CD8-positive, alpha-beta memory T cell (primary cell): ENCODE measurements at places on chromosomes 1 and 21. TPM values are rescaled to one million over a fixed set of nuclear protein-coding genes. Genes with fewer than 3 reads are reported as not detected.

CXADR gene
- 1.1 TPM for total RNA-seq

- no peaks in the 10 kb centered on the region for H3K4me1 ChIP-seq
- no peaks in the 10 kb centered on the region for H3K36me3 ChIP-seq
- DNase-seq, result no peak
- no peak overlapping the region for H3K4me3 ChIP-seq
- no peak overlapping the region for H3K27ac ChIP-seq
Measured at GRCh38 chr1:206101351-206102045, 15.7 kb downstream of the AVPR1B start.

ANGPTL1 gene
- total RNA-seq, result not detected

GRCh38 chr21:45084121-45084520 lies 9.7 kb downstream of the ADARB1 start:
- DNase-seq, result no peak
- no peaks in the 10 kb centered on the region for H3K27me3 ChIP-seq
- H3K4me1 ChIP-seq, result peaks cover 100% of the 10 kb centered on the region
- no peaks in the 10 kb centered on the region for H3K36me3 ChIP-seq

DNA sequence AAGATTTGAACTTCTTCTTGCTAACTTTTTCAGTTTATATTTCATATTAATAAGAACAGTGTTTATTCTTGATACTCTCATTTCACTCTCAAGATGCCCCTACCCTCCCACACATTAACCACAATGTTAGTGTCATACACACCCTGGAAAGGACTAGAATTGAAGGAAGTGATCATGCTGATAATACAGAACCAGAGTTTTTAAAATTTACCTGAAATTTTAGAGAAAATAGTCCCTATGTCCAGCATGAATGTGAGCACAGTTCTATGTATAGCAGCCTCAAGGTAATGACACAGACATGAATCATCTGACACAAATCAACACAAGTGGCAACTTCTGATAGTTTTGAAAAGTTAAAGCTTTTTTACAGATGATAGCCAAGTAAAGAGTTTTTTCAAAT lies 26.0 kb downstream of the RGS1 start:
- no peak overlapping the region for H3K27ac ChIP-seq
- DNase-seq, result no peak
- no peak overlapping the region for H3K4me3 ChIP-seq
- no peaks in the 10 kb centered on the region for H3K27me3 ChIP-seq

DNA sequence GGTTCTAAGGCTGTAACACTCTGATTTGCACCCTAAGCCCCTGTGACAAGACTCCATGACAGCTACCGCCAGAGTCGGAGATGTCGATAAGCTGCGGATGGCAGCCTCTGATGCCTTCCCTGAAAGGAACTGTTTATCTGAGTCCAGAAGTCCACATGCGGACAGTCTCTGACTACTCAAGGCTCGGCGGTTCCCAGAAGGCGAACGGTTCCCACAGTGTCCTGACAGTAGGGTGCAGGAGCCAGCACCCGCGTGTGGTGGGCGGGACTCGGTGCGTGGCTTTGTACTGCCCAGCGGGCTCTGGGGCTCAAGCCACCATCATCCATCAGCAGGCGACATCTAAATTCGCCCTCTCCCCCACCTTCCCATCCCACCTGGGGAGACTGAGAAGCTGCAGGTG lies 30.7 kb downstream of the LRP8 start:
- H3K27me3 ChIP-seq, result no peaks in the 10 kb centered on the region
- H3K27ac ChIP-seq, result no peak overlapping the region
- peaks cover 26% of the 10 kb centered on the region for H3K4me1 ChIP-seq
- DNase-seq, result no peak
- no peaks in the 10 kb centered on the region for H3K36me3 ChIP-seq

GPR37L1 gene
- total RNA-seq, result not detected

DNA sequence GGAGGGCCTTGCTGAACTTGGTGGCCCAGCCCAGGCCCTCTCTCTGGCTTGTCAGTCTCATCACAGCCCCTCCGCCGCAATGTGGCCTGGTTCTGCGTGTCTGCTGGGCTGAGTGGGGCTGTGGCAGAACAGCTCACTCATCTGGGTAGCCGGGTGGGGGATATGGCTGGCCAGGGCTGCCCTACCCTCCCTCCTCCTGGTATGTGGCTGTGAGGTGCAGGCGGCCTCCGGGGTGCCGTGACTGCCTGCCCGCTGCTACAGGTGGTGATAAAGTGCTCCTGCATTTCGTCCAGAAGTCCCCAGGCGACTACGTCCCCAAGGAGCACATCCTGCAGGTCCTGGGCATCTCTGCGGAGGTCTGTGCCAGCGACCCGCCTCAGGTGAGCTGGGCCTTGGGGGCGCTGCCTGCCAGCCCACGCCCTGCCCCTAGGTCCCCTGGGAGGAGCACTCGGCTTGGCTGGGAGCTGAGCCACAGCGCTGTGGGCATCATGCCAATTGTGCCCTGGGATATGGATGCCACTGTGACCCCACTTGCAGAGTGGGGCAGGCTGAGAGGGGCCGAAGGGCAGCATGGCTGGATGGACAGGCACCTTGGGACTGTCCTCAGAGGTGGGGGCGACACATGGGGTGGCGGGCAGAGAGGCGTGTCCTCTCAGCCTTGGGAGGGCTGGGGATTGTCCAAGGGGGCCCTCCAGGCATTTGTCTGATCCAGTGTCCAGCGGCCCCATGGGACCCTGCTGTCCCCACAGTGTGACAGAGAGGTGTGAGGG lies 2.3 kb downstream of the PRXL2B start:
- H3K4me3 ChIP-seq, result no peak overlapping the region
- no peak overlapping the region for H3K27ac ChIP-seq
- no peak for DNase-seq
- H3K36me3 ChIP-seq, result no peaks in the 10 kb centered on the region

DNA sequence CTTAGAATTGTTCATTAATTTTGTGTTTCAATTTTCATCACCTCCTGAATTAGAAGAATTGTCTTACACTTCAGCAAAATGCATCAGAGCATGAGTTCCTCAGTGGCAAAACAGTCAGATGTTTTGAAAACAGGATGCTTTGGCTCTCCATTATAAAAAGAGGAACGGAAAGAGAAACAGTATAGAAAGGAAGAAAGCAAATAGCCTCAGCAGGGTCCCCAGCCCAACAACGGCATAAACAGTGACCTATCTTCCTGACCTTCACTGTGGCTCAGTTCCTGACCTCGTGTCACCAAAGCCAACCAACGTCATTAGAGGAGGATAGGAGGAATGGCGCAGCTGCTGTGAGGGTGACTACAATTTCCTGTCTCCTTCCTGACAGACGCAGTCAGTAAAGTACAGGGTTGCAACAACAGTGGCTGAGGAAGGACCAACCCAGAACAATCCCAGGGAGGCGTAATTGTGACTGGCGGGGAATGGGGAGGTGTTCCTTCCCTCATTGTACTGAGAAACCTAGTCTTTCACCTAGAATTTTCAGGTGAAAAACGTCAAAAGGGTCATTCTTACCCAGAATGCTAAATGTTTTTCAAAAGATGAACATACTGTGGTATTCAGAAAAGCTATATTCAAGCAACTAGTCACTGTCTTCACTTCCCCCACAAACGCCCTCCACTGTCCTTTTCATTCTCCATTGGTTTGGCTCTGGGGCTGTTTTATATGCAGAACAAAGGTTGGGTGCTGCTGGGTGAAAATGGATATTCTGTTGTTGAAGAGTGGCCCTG lies 197.9 kb upstream of the SGIP1 start:
- no peaks in the 10 kb centered on the region for H3K27me3 ChIP-seq
- peaks cover 50% of the 10 kb centered on the region for H3K4me1 ChIP-seq
- peak overlapping the region; percentile 75 for H3K4me3 ChIP-seq
- DNase-seq, result peak; percentile 88

GRCh38 chr1:25747046-25747719 lies 52.8 kb upstream of the SELENON start:
- H3K4me3 ChIP-seq, result no peak overlapping the region
- H3K27ac ChIP-seq, result no peak overlapping the region

GRCh38 chr21:28522014-28522799 lies 470.5 kb downstream of the LTN1 start:
- no peaks in the 10 kb centered on the region for H3K36me3 ChIP-seq
- H3K4me1 ChIP-seq, result no peaks in the 10 kb centered on the region
- no peak for DNase-seq
- H3K27me3 ChIP-seq, result no peaks in the 10 kb centered on the region
- H3K4me3 ChIP-seq, result no peak overlapping the region

DNA sequence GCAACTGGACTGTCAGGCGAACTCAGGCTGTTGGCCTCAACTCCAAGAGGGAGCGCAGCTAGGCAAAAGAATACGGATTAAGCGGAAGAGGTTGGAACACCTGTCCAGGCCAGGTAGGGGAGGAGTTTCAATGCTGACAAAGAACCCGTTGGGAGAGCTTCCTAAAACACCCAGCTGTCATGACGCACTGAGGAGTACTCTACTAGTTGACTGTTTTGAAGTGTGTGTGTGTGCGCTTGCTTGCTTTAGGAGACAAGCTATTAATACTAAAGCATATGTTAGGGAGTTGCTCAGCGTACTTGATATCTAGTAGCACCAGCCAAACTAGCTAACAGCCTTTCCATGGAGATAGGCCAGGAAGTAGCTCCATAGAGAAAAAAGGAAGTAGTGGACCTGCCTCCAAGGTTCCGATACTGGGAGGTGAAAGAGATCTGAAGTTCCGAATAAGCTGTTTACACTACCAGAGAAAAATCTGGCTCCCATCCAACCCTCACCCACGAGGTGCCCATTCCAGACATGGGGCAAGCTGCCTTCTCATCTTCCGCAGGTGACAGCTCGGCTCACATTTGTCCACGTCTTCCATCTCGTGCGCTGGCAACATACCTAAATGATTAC lies 974 bp upstream of the FNBP1L start:
- H3K4me3 ChIP-seq, result peak overlapping the region; percentile 11
- peaks cover 11% of the 10 kb centered on the region for H3K4me1 ChIP-seq
- DNase-seq, result no peak
- peak overlapping the region; percentile 43 for H3K27ac ChIP-seq

GRCh38 chr1:246404078-246404477 lies 103.0 kb downstream of the SMYD3 start:
- no peaks in the 10 kb centered on the region for H3K27me3 ChIP-seq
- H3K27ac ChIP-seq, result no peak overlapping the region
- H3K4me1 ChIP-seq, result no peaks in the 10 kb centered on the region
- no peak for DNase-seq
- H3K36me3 ChIP-seq, result no peaks in the 10 kb centered on the region
- no peak overlapping the region for H3K4me3 ChIP-seq

EFNA3 gene
- total RNA-seq, result 1.4 TPM

CASP9 gene
- 9.6 TPM for total RNA-seq

GRCh38 chr1:24957016-24957807 lies 27.1 kb upstream of the RUNX3 start:
- no peaks in the 10 kb centered on the region for H3K27me3 ChIP-seq
- H3K36me3 ChIP-seq, result no peaks in the 10 kb centered on the region
- H3K4me3 ChIP-seq, result no peak overlapping the region
- no peak for DNase-seq
- H3K4me1 ChIP-seq, result peaks cover 62% of the 10 kb centered on the region
- no peak overlapping the region for H3K27ac ChIP-seq

- H3K4me1 ChIP-seq, result peaks cover 7% of the 10 kb centered on the region
- H3K4me3 ChIP-seq, result no peak overlapping the region
- H3K27ac ChIP-seq, result no peak overlapping the region
Measured at GRCh38 chr1:16117369-16117768, 38.5 kb downstream of the EPHA2 start.

SLC39A1 gene
- 88.2 TPM for total RNA-seq

DNA sequence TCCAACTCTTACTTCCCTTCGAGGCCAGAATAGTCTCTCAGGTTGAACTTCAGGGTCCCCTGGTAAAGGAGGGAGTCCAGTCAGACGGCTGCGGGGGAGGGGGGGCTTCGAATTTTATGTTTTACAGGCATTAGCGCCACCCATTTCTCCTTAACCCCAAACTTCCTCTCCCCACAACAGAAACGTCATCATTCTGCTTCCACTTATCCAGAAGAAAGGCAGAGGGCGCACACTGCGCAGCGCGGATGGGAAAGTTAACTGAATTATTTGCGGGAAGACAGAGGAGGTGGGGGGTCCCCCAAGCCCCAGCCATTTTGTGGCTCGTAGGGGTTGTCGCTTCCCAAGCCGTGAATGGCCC lies 529 bp upstream of the PRMT2 start:
- DNase-seq, result peak; percentile 22
- H3K4me3 ChIP-seq, result peak overlapping the region; percentile 54
- H3K4me1 ChIP-seq, result peaks cover 72% of the 10 kb centered on the region
- H3K36me3 ChIP-seq, result no peaks in the 10 kb centered on the region
- peak overlapping the region; percentile 95 for H3K27ac ChIP-seq
